Omental fat pad (tissue), 4 donors: ENCODE measurements at places on chromosomes 2 and 18.

DNA sequence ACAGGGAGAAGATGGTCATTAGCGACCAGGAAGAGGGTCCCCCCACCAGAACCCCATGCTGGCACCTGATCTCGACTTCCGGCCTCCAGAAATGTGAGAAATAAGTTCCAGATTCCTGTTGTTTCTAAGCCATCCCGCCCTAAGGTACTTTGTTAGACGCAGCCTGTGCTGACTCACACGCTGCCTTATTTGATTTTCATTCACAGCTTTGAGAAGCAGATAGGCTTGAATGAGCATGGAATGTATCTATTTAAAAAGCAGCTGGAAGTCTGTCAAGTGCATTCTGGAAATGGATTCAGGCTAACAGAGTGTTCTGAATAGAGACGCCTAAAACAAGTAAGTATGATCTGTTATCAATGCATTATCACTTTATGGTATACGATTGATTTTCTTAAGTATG lies 8.3 kb upstream of the IL1R2 start:
- DNase-seq: no peak

GRCh38 chr2:187171318-187171717 lies 276.7 kb downstream of the CALCRL start:
- DNase-seq: no peak

- DNase-seq: no peak
Observed at GRCh38 chr2:158828378-158829164, 33.5 kb downstream of the DAPL1 start.

GRCh38 chr2:2232167-2232566 lies 98.9 kb downstream of the MYT1L start:
- no peak for DNase-seq
